ENCODE measurements at places on chromosomes 7 and 10.

- DNase-seq, result peak; percentile 33
Observed at GRCh38 chr7:104272767-104273384, 55.5 kb upstream of the LHFPL3 start.

- no peak for DNase-seq
Observed at GRCh38 chr10:101282947-101283346, 53.7 kb upstream of the LBX1 start.

DNA sequence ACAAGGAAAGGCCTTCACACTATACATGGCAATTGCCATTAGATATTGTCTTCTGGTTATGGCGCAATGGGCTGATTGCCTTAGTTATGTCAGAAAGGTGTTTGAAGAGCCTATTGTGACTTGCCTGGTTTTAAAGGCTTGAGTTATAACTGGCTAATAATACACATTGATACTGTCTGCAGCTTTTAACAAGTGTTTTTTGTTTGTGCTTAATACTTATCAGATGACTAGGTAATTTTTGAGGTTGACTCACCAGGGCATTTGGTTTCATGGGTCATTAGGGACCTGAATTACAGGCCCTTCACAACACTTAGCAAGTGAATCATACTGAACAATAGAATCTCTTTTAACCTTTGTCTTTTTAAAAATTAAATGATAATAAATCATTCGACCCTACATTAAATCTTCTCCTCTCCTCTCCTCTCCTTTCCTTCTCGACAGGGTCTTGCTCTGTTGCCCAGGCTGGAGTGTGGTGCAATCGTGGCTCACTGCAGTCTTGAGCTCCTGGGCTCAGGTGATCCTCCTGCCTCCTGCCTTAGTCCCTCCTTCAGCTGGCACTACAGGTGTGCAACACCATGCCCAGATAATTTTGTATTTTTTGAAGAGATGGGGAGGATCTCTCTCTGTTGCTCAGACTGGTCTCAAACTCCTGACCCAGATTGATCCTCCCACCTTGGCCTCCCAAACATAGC is 196.3 kb downstream of the JCAD start:
- DNase-seq, result peak; percentile 97

GRCh38 chr7:141978351-141978750 is 4.8 kb upstream of the TAS2R38 start:
- no peak for DNase-seq

- DNase-seq, result peak; percentile 56
Observed at GRCh38 chr10:92690211-92690914, 608 bp downstream of the HHEX start.

- no peak for DNase-seq
Observed at GRCh38 chr7:106069471-106070200, 42.5 kb downstream of the SYPL1 start.

DNA sequence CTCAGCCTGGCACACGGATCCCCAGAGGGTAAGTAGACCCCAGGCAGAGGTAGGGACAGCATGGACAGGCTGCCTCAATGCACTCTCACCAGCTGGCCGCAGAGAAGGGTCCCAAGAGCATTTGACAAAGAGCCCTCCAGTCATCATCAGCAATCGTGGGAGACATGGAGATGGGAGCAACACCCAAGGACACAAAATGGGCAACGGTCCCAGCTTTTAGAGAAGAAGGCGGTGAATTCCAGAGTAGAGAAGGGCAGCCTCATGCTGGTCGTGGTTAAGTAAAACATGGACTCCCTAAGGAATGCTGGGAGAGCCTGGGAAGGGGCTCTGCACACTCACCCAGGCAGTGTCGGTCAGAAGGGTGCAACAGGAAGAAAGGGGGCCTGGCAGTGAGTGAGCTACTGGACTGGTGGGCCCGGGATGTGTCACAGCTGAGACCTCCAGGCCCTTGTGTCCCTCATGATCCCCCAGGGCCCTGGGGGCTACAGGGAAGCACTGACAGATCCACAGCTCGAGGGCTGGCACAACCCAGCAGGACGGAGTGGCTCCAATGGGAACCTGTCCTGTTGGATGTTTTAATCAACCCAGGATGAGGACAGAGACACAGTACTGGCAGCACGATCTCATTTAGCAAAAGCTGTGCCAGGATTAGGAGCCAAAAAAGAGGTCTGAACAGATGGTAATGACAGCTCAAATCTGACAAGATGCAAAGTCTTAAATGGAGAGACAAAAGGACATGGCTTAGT is 147.1 kb downstream of the NEURL1 start:
- no peak for DNase-seq

GRCh38 chr7:122719010-122719578 is 16.4 kb upstream of the RNF148 start:
- DNase-seq, result no peak

- no peak for DNase-seq
Observed at GRCh38 chr10:63304146-63304545, 161.6 kb downstream of the JMJD1C start.

- DNase-seq, result no peak
Observed at GRCh38 chr10:61606959-61607907, 55.5 kb upstream of the CABCOCO1 start.

GRCh38 chr7:66099551-66100407 is 14.9 kb upstream of the CRCP start:
- peak; percentile 92 for DNase-seq

DNA sequence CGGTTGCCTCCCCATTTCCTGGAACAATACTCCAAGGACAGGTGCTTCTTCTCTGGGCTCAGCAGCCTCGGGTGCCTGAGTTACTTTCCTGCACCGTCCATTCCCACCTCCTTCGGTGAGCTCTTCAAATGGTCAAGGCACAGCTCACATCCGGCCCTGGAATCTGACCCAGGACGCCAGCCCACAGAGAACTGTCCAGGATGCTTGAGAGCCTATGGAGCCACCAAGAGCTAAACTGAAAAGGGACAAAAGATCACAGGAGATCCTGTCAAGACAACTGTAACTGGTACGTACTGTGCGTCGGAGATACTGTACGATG is 72.5 kb downstream of the CTBP2 start:
- DNase-seq, result no peak

DNA sequence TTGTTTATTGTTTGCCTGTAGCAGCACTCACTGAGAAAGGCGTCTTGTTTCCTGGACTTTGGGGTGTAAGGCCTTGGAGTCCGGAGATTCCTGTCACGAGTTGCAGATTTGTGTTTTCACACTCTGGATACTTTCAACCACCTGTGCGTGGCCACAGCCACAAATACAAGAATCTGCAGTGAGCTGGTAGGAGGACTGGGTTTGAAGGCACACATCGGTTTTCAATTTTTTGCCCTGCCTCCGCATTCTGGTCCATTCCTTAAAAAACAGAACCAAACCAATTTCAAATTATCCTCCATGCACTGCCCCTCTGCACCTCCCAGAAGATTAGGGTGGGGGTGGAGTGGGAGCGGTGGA is 619 bp downstream of the EXOC4 start:
- peak; percentile 20 for DNase-seq

- DNase-seq, result no peak
Observed at GRCh38 chr7:114466917-114467316, 52.3 kb downstream of the FOXP2 start.

DNA sequence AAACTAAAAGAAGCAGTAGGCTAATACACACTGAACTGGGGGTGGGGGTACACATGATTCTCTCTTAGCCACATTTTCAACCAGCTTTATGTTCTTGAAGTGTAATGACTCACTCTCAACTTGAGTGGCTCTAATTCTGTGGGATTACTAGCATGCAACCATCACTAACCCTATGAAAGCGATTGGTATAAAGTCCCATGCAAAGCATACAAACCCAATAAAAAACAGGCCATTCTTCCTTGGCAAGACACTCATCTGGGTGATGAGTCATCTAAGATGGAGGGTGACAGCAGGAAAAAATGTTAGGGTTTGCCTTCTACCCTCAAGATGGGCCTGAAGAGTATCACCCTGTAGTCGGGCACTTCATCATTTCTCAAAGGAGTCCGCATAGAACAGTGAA is 14.9 kb upstream of the PON3 start:
- DNase-seq, result no peak

DNA sequence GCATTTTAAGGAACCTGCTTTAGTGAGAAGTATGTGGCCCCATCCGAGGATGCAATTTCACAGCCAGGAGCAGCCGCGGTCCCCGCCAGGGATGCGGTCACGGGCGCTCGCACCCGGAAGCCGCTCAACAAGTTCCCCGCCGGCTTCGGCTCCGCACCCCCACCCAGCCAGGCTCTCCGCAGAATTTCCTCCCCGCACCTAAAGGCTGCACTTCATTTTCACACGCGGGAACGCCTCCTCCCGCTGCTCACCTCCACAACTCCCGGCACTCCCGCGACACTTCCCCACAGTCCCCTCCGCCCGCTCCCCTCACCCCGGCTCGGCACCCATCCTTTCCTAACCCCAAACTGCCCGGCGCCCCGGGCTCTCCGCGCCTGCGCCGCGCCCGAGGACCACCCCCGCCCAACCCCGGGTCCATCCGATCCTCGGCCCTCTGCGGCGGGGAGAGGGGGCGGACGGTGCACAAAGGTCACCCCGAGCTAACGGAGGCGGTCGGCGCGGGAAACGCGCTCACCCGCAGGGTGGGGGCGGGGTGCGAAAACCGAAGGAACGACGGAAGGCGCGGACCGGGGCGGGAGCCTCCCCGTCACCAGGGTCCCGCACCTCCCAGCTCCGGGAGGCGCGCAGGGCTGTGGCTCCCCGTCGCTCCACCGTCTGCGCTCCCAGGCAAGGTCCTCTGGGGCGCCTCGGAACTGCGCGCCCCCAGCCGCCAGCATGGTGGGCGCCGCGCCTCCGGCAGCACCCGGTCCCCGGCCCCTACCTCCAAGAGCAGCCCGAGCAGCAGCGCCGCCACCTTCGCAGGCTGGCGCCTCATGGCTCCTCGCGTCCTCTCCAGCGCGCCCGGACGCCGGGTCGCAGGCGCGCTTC is 558 bp downstream of the VOPP1 start:
- DNase-seq, result peak; percentile 45

- DNase-seq, result peak; percentile 78
Observed at GRCh38 chr10:77496941-77497420, 140.6 kb downstream of the KCNMA1 start.

DNA sequence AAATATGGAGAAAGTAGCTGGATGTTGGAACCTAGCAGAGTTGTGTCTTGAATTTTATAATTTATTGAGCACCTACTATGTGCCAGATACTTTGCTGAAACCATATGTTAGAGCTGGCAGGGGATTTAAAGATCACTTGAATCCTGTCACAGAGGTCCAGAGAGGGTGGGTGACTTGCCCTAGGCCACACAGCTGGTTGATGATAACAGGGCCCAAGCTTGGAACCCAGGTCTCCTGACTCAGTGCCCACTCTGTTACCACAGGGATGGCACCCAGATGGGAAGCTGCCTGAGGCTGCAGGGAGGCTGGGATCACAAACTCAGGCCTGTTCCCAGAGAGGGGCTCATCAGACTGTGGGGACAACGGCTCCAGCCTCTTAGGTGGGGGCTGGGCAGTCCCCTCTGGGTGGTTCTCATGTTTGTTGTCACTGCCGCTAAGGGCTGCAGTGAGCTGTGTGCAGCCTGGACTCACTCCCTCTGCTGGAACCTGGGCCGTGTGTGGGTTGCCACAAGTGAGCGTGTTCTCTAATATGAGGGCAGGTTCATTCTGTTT is 18.6 kb downstream of the GOLGA7B start:
- DNase-seq, result no peak

DNA sequence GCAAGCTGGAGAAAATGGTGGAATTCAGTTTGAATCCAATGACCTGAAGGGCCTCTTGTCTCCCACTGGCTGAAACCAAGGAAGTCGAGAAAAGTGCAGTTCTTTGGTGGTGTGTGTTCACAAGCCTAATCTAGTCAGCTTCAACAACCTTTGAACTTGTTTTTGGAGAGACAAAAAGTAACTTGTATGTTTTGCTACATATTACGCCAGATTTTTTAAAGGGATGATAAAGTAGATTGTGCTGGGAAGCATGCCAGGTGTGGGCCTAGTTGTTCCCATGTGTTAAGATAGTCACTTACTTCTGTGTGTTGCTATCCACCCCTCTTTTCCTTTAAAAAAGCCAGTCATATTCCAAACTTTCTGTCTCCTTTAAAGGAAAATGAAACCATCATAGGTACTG is 79.7 kb upstream of the FAM3C start:
- DNase-seq, result no peak

- peak; percentile 99 for DNase-seq
Observed at GRCh38 chr7:43164757-43165156, 52.3 kb downstream of the HECW1 start.

DNA sequence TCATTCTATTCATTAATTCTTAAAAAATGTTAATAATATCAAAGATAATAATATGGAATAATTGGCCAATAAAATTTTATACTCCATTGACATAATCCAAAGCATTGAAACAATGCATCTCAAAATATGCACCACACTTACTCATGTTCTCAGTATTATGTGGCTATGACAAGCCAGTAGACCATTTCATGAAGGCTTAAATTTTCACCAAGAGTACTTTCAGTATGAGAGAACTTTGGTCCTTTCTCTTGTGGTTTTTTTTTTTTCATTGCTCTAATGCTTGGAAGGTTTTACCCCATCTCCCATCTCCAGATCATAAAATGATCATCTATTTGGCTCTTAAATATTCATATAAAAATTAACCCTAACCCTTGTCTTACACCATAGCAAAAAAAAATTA is 45.5 kb upstream of the TMEM140 start:
- DNase-seq, result no peak

GRCh38 chr10:124978376-124978725 is 36.4 kb downstream of the ZRANB1 start:
- DNase-seq, result no peak

- no peak for DNase-seq
Observed at GRCh38 chr7:29147821-29148220, 1.5 kb upstream of the CPVL start.

DNA sequence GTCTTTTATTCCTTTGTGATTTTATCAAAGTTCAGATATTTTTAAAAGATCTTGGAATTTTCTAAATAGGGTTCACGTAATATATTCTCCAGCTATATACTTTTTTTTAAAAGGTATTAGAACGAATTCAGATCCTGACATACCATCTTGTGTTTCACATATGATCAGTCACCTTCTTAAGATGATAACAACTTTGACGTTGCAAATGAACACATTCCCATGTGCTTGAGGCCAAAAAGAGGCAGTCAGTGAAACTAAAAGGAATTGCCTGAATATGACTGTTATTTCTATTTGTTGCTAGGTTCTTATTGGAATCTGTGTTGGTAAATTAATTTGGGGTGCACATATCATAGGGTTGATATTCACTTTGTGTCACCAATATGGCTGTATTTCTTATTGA is 310.1 kb downstream of the MDFIC start:
- no peak for DNase-seq

DNA sequence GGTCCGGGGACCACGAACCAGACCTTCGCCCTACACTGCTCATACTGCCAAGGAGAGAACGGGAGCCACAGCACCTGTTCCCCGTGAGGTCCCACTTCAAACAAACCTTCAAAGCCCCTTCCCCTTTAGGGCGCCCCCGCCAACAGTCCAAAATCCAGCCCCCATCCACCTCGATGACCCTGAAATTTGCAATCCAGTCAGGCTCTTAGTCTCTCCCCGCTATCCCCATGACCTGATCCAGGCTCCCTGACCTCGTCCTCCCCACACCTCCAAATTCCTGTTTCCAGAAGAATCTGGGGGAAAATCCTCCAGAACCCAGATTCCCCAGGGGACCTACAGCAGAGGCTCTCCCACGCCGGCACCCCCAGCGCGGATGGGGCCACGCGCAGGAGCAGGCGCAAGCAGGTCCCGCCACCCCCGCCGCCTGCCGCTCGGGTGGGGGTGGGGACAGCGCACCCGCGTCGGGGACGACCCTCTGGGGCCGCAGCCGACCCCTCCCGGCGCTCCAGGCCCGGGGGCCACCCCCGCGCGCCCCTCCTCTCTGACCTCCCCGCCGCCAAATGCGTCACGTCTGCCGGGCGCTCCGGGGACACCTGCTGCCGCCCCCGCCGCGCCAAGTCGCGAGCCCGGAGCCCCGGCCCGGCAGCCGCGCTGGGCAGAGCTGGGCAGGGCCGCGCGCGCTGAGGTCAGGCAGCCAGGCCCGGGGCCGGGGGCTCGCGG is 753 bp downstream of the CAMK2B start:
- DNase-seq, result no peak

All from mammary epithelial cell (primary cell).